NCI-H526 treated with DMSO at 0.1 percent for 48 hours (cell line): ENCODE measurements at places on chromosomes 1 and 21.

GRCh38 chr1:9384751-9385245 lies 92.1 kb downstream of the SPSB1 start:
- DNase-seq: no peak

DNA sequence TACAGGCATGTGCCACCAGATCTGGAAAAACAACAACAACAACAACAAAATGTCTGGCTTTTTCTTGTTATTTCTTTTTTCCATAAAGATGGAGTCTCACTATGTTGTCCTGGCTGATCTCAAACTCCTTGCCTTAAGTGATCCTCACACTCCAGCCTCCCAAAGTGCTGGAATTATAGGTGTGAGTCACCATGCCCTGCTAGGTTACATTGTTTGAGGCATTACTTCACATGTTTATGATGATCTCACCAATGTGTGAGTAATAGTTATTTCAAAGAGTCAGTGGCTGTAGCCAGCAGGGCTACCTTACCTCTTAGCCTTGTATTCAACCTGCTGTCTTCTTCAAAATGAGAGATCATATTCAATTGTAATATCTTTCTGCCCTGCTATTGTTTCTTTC lies 445.7 kb downstream of the AMY1C start:
- no peak for DNase-seq

GRCh38 chr1:171645553-171646248 lies 6.8 kb downstream of the MYOC start:
- DNase-seq: no peak

DNA sequence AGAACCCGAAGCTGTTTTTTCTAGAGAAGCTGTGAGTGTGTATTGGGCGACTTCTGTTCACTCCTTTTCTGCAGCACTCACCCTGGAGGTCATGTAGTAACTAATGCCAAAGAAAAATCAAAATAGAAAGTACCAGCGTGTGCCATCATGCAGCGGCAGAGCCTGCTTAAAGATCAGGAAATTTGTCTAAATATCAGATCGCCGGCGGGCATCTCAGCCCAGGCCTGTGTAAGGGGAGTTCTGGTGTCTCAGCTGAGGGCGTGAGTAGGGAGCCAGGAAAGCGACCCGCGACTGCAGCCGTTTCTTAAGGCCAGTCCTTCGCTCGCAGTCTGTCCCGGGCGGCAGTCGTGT lies 768 bp downstream of the EDARADD start:
- no peak for DNase-seq

GRCh38 chr1:157580179-157580827 lies 17.6 kb downstream of the FCRL4 start:
- peak; percentile 68 for DNase-seq

- no peak for DNase-seq
Measured at GRCh38 chr1:168613691-168614231, 37.4 kb downstream of the XCL1 start.

DNA sequence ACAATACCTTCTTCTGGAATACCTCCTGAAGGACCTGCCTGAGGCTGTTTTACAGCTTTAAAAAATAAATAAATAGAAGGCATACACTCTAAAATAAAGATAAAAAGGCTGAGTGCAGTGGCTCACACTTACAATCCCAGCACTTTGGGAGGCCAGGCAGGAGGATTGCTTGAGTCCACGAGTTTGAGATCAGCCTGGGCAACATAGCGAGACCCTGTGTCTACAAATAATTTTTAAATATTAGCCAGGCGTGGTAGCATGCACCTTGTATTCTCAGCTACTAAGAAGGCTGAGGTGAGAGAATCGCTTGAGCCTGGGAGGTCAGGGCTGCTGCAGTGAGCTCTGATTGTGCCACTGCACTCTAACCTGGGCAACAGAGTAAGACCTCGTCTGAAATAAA lies 75.0 kb downstream of the OSBPL9 start:
- DNase-seq: no peak

GRCh38 chr1:21547876-21548275 lies 38.7 kb downstream of the ALPL start:
- no peak for DNase-seq

- DNase-seq: no peak
Measured at GRCh38 chr21:37224861-37225839, 42.0 kb downstream of the VPS26C start.

GRCh38 chr1:64197076-64197475 lies 6.3 kb upstream of the UBE2U start:
- DNase-seq: no peak

GRCh38 chr1:118158924-118159323 lies 26.1 kb downstream of the SPAG17 start:
- DNase-seq: no peak

- DNase-seq: no peak
Measured at GRCh38 chr1:198113342-198113750, 43.5 kb upstream of the NEK7 start.

DNA sequence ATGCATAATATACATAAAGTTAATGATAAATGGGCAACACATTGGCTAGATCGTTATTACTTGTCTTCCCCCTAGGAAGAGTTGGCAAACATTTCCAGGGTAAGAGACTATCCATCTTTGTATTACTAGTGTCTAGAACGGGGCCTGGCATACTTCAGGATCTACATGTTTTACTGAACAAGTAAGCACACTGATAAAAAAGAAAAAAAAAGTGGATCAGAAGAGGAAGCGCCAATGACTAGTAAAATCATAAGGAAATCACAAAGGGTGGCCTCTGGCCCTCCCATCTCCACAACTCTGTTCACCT lies 482 bp downstream of the TM2D1 start:
- DNase-seq: peak; percentile 3

GRCh38 chr1:231041719-231042261 lies 1.7 kb upstream of the FAM89A start:
- DNase-seq: no peak

DNA sequence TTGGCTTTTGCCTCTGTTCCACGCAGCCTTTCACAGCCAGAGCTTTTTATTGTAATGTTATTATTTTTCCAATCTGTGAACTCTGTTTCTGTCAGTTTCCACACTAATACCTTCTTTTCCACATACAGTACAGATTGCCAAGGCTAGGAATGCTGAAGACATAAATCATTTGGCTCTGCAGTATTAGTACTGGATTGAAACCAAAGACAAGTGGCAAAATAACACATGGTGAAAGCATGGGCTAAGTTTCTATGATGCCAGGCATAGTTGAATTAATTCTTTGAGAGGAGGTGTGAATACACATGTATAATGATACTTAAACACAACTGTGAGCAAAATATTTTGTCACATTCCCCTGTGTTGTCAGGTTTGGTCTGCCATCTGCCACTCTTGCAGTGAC lies 73.5 kb downstream of the TMEM200B start:
- no peak for DNase-seq

GRCh38 chr1:119480175-119480574 lies 26.8 kb upstream of the HSD3B1 start:
- no peak for DNase-seq

DNA sequence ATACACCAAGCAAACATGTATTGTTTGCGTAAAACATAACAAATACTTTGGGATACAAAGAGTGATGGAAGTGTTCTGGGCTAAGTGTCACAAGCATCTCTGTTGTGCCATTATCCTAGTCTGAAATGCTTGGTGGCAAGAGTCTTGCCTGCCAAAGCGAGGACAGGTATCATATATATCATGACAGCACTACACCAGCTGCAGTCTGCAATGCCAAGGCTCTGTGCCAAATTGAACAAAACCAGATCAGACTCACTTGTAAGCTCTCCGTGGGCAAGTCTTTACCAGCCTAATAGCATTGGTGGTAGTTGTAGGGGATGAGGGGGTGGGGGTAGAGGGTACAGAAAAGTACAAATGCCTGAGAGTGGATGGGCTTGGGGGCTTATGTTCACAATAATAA lies 119.2 kb downstream of the RWDD3 start:
- DNase-seq: no peak

- DNase-seq: no peak
Measured at GRCh38 chr1:27614625-27615344, 10.8 kb upstream of the AHDC1 start.

DNA sequence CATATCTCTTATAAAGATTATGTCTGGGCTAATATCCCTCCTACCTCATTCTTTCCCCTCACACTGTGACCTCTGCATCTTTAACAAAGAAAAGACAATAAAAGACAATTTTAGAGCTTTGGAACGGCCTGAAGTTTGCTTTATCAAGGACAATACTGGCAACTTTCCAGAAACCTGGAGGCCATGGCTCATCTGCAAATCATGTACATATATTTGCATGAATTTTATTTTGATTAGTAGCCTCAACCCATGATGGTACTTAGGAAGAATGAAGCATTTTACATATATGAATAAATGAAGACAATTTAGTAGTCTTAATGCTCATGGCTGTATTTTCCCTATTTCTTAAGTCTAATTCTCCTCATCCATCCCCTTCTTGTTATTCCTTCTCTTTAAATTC lies 612.2 kb upstream of the CXADR start:
- peak; percentile 24 for DNase-seq

DNA sequence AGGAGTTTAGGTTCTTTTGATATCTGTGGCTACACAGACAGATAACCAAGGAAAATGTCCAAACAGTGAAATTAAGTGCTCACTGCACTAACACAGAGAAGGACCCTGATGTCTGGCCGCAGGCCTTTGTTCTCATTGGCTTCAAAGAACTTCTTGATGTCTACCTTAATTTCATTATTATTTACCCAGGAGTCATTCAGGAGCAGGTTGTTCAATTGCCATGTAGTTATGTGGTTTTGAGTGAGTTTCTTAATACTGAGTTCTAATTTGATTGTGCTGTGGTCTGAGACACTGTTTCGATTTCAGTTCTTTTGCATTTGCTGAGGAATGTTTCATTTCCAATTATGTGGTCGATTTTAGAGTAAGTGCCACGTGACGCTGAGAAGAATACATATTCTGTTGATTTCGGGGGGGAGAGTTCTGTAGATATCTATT lies 15.2 kb upstream of the LGALS8 start:
- DNase-seq: no peak

- no peak for DNase-seq
Measured at GRCh38 chr1:107572674-107573211, 392.2 kb downstream of the VAV3 start.

GRCh38 chr1:224212618-224213061 lies 29.6 kb downstream of the DEGS1 start:
- DNase-seq: no peak

DNA sequence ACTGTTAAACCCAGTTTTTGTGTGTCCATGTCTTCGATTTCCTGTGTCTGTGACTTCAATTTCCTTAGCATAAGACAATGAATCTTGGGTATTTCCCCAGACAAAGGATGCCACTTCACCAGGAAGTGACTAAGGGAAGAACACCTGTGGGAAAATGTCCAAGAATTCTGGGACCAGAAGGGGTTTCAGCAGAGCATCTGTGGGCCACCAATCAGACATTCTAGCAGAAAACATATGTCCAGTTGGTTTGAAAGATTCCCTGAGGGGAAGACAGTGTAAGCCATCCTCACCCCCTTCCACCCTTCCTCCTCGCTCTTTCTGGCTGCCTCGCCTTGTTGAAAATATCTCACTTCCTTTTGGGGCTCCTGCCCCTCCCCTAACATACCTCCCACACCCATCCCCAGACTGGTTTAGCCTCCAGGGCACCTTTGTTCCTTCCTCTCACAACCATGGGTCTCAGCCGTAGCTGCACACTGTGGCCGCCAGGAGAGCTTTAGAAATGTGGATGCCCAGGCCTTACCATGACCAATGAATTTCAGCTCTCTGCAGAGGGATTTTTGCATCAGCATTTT lies 25.5 kb upstream of the IFNAR1 start:
- no peak for DNase-seq

DNA sequence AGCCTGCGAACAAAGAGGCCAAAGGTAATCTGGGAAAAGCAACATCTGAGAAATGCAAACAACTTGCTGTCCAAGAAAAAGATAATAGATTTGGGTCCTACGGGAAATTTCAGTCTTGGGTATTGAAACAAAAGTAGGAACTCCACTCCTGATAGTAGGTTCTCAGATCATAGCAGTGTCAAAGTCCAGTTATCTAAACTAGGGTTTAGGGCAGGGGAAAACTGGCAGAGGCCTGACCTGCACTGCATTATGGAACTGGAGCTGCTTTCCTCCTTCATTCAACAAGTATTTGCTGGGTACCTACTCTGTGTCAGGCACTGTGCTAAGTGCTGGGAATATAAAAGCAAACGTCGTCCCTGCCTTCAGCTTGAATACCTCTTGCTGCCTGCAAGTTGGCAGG lies 60.7 kb upstream of the NGF start:
- DNase-seq: no peak

DNA sequence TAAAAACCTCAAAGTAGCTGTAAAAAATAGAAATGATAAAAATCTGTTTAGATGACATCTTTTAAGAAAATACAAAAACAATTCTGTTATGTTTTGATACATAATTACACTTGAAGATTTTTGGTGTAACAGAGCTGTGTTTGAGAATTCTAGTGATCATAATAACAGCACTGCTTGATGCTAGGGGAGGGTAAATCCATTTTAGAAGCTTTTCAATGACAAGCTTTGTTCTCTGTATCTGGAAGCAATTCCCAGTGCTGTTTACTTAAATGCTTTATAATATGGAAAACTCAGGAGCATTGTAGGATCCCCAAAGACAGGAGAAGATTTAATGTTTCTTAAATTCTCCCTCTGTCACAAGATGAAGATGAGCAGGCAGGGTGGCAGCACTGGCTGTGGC lies 359.3 kb downstream of the PDE4B start:
- no peak for DNase-seq

DNA sequence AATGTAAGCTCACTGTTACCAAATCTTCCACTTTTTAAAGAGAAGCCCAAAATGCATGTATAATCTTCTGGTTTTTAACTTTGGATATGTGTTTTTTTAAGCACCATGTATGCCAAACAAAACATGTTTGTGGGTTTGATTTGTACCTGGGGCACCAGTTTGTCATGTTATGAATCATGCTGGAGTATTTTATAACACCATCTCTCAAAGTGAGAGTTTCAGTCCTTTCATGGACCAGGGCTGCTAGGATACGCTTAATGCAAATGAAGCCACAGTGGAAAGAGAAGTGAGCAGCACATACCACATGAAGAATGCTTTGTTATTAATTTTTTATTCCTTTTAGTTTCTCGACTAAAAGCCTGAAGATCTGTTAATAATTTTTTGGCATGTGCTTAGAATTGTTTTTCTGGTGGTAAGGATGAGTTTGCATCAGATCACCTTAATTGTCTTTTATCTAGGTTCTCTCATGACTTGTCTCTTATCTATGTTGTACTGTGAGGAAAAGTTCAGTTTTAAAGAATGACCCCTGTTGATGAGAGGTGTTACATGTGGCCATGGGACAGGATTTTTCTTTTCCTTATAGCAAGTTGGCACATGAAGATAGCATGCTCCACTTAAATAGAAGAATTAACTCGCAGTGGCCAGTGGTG lies 2.0 kb upstream of the RABGAP1L start:
- DNase-seq: peak; percentile 42

- DNase-seq: no peak
Measured at GRCh38 chr1:6517435-6517851, 26.0 kb upstream of the PLEKHG5 start.

GRCh38 chr1:31782421-31783410 lies 18.6 kb upstream of the ADGRB2 start:
- DNase-seq: peak; percentile 94
